ENCODE measurements at places on chromosomes 2 and 18. TPM values are rescaled to one million over a fixed set of nuclear protein-coding genes. Genes with fewer than 3 reads are reported as not detected.
A peak's percentile ranks its signal among the peaks of the same experiment; 100 is the strongest.

DNA sequence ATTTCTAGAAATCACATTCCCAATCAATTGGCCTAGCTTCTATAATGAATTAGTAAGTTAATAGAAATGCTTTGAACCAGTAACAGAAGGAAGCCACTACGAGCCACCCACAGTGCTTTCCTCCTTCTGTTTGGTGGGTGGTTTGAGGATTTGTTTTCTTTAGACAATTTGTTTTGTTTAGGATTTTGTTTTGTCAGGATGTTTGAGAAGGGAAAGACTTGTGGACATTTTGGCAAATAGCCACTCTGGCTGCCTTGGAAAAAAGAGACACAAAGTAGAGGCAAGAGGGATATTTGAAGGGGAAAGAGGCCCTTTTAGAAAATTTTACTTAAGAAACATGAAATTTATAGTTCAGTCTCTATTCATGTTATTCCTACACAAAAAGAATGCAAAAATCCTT, 47.7 kb downstream of the TANK start:
- no peak overlapping the region for H3K27ac ChIP-seq
- no peak for DNase-seq
- peaks cover 32% of the 10 kb centered on the region for H3K36me3 ChIP-seq
- no peaks in the 10 kb centered on the region for H3K27me3 ChIP-seq
- H3K4me1 ChIP-seq = peaks cover 10% of the 10 kb centered on the region

The GAL3ST2 gene
- total RNA-seq = 0.65 TPM

The OBSL1 gene
- 0.94 TPM for total RNA-seq

- no peaks in the 10 kb centered on the region for H3K27me3 ChIP-seq
- no peak overlapping the region for H3K27ac ChIP-seq
- H3K4me1 ChIP-seq = peaks cover 12% of the 10 kb centered on the region
- DNase-seq = no peak
- H3K36me3 ChIP-seq = peaks cover 5% of the 10 kb centered on the region
Measured at GRCh38 chr2:62736899-62737559, 31.5 kb downstream of the EHBP1 start.

- no peak for DNase-seq
- H3K27ac ChIP-seq = no peak overlapping the region
- peaks cover 3% of the 10 kb centered on the region for H3K36me3 ChIP-seq
- peaks cover 3% of the 10 kb centered on the region for H3K4me1 ChIP-seq
- H3K27me3 ChIP-seq = peaks cover 5% of the 10 kb centered on the region
- H3K4me3 ChIP-seq = no peak overlapping the region
Measured at GRCh38 chr18:76405280-76405679, 89.8 kb downstream of the ZNF516 start.

DNA sequence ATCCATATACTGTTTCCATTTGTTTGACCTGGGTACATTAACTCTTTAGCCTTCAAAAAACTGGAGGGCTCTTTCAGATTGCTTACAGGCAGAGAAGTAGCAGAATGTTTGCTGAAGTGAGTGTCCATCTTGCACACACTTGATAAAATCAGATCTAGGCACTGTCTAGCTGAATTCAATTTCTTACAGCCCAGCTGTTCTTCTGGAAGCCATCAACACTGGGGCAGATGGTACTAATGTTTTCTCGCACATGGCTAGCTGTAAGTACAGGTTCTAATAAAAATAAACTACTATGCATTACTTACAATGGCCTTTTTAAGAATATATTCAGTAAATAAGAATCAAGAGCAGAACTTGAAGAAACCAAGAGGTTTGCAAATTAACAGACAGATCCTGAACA, 175.9 kb downstream of the NBAS start:
- no peak for DNase-seq
- peaks cover 37% of the 10 kb centered on the region for H3K36me3 ChIP-seq
- H3K27ac ChIP-seq = no peak overlapping the region
- H3K4me1 ChIP-seq = no peaks in the 10 kb centered on the region
- no peak overlapping the region for H3K4me3 ChIP-seq

The MRO gene
- total RNA-seq = not detected

DNA sequence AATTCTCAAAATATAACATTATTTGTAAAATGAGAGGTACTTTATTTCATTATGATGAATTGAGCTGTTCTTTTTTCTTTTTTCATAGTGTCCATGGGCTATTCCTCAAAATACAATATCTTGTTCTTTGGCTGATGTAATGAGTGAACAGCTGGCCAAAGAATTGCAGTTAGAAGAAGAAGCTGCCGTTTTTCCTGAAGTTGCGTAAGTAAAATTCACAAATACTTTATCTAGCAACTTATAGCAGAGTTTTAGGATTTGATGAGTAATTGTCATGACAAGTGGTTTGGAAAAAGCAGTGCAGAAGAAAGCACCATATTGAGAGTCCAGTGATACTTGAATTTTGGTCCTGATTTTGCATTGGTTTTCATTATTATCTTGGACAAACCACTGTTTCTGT, 9.8 kb downstream of the RIOK3 start:
- no peak for DNase-seq
- peaks cover 31% of the 10 kb centered on the region for H3K4me1 ChIP-seq
- H3K36me3 ChIP-seq = peaks cover 35% of the 10 kb centered on the region
- H3K27ac ChIP-seq = no peak overlapping the region
- no peaks in the 10 kb centered on the region for H3K27me3 ChIP-seq
- no peak overlapping the region for H3K4me3 ChIP-seq

The CBLN2 gene
- total RNA-seq = not detected

The SULT1C4 gene
- not detected for total RNA-seq

The ATIC gene
- 261 TPM for total RNA-seq

The OTOF gene
- 1.9 TPM for total RNA-seq

The C2orf15 gene
- 0.48 TPM for total RNA-seq

DNA sequence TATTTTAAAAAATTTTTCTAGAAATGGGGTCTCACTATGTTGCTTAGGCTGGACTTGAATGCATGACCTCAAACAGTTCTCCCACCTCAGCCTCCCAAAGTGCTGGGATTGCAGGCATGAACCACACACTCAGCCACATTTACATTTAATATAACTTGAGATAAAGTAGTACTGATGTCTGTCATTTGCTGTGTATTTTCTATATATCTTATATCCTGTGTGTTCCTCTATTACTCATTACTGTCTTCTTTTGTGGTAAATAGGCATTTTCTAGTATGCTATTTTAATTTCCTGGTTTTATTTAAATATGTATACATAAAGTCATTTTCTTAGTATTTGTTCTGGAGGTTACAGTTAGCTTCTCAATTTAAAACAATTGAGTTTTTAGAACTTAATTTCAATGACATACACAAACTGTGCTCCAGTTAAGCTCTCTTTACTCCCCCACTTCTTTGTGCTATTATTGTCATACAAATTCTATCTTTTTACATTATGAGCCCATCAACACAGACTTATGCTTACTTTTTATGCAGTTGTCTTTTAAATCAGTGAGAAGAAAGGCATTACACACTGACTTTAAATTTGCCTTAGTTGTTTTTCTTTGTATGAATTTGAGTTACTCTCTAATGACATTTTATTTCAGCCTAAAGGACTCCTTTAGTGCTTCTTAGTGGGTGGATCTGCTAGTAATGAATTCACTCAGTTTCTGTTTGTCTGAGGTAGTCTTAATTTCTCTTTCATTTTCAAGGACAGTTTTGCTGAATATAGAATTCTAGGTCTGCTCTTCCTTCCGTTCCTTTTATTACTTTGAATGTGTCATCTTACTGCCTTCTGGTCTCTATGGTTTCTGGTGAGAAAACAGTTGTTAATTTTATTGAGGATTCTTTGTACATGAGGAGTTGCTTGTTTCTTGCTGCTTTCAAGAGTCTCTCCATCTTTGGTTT, 6.2 kb upstream of the INPP4A start:
- no peak for DNase-seq
- peaks cover 27% of the 10 kb centered on the region for H3K4me1 ChIP-seq
- no peaks in the 10 kb centered on the region for H3K27me3 ChIP-seq
- peak overlapping the region; percentile 8 for H3K4me3 ChIP-seq
- peaks cover 5% of the 10 kb centered on the region for H3K36me3 ChIP-seq

GRCh38 chr2:207775473-207775872, 5.8 kb upstream of the FZD5 start:
- H3K4me1 ChIP-seq = peaks cover 7% of the 10 kb centered on the region
- no peak overlapping the region for H3K27ac ChIP-seq
- H3K27me3 ChIP-seq = peaks cover 5% of the 10 kb centered on the region
- H3K36me3 ChIP-seq = no peaks in the 10 kb centered on the region
- no peak overlapping the region for H3K4me3 ChIP-seq

The THUMPD2 gene
- total RNA-seq = 10.6 TPM

GRCh38 chr18:76943542-76944339, 121.4 kb downstream of the ZNF236 start:
- H3K4me3 ChIP-seq = no peak overlapping the region
- no peak for DNase-seq
- H3K36me3 ChIP-seq = peaks cover 43% of the 10 kb centered on the region
- H3K4me1 ChIP-seq = peaks cover 20% of the 10 kb centered on the region

GRCh38 chr2:168658706-168659105, 143.7 kb upstream of the NOSTRIN start:
- no peak overlapping the region for H3K27ac ChIP-seq
- H3K36me3 ChIP-seq = no peaks in the 10 kb centered on the region
- no peak overlapping the region for H3K4me3 ChIP-seq
- no peaks in the 10 kb centered on the region for H3K27me3 ChIP-seq
- no peaks in the 10 kb centered on the region for H3K4me1 ChIP-seq
- DNase-seq = no peak

The GPN1 gene
- 56.8 TPM for total RNA-seq

The HJURP gene
- total RNA-seq = 98.4 TPM

GRCh38 chr2:121018136-121019061, 266.6 kb downstream of the TFCP2L1 start:
- no peaks in the 10 kb centered on the region for H3K4me1 ChIP-seq
- peaks cover 4% of the 10 kb centered on the region for H3K27me3 ChIP-seq
- H3K36me3 ChIP-seq = no peaks in the 10 kb centered on the region
- no peak overlapping the region for H3K27ac ChIP-seq

The LIPG gene
- total RNA-seq = 0.17 TPM

The SERPINB12 gene
- not detected for total RNA-seq

- H3K4me1 ChIP-seq = peaks cover 82% of the 10 kb centered on the region
- H3K4me3 ChIP-seq = peak overlapping the region; percentile 65
- H3K36me3 ChIP-seq = peaks cover 69% of the 10 kb centered on the region
Measured at GRCh38 chr2:203951366-203951902, 14.9 kb downstream of the ICOS start.

DNA sequence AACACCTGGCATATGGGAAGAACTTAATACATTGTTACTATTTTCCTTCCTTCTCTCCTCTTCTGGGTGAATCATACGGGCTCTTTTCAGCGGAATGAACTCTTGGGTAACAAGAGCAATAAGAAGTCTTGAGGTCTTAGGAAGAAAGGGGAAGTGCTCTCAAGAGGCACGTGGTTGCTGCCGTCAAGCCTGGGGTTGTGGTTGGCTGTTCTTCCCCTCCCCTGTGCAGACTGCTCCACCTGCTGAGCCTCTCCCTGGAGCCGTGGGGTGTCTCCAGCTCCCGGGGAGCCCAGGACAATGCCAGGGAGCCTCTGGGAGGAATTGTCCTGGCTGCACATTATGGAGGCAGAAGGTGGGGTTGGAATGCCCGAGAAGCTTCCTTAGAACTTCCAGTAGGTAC, 19.4 kb downstream of the TOGARAM2 start:
- peaks cover 22% of the 10 kb centered on the region for H3K4me1 ChIP-seq
- H3K4me3 ChIP-seq = no peak overlapping the region
- no peaks in the 10 kb centered on the region for H3K36me3 ChIP-seq
- no peak overlapping the region for H3K27ac ChIP-seq

- H3K27ac ChIP-seq = no peak overlapping the region
Measured at GRCh38 chr2:44328750-44329149, 32.5 kb downstream of the PREPL start.

The ALK gene
- total RNA-seq = not detected
